ENCODE measurements at places on chromosomes 1 and 21. TPM values are rescaled to one million over a fixed set of nuclear protein-coding genes. Genes with fewer than 3 reads are reported as not detected.

- H3K4me3 ChIP-seq = no peak overlapping the region
- peak overlapping the region; percentile 74 for H3K27ac ChIP-seq
- H3K27me3 ChIP-seq = no peaks in the 10 kb centered on the region
- H3K36me3 ChIP-seq = no peaks in the 10 kb centered on the region
Measured at GRCh38 chr1:230170622-230171021, 103.6 kb downstream of the GALNT2 start.

GRCh38 chr1:82451191-82451590, 650.5 kb downstream of the ADGRL2 start:
- H3K27me3 ChIP-seq = no peaks in the 10 kb centered on the region
- no peaks in the 10 kb centered on the region for H3K4me1 ChIP-seq

- DNase-seq = no peak
- no peaks in the 10 kb centered on the region for H3K4me1 ChIP-seq
- H3K27ac ChIP-seq = no peak overlapping the region
Measured at GRCh38 chr21:16873176-16873575, 639.7 kb upstream of the CXADR start.

C1QA gene
- total RNA-seq = 62.9 TPM

- peak overlapping the region; percentile 49 for H3K27ac ChIP-seq
- no peaks in the 10 kb centered on the region for H3K27me3 ChIP-seq
- peak; percentile 46 for DNase-seq
- H3K36me3 ChIP-seq = no peaks in the 10 kb centered on the region
Measured at GRCh38 chr1:217029281-217030157, 306.3 kb upstream of the ESRRG start.

NKAIN1 gene
- total RNA-seq = not detected

- no peak for DNase-seq
- H3K4me1 ChIP-seq = peaks cover 14% of the 10 kb centered on the region
- H3K27ac ChIP-seq = no peak overlapping the region
- H3K4me3 ChIP-seq = no peak overlapping the region
- H3K27me3 ChIP-seq = no peaks in the 10 kb centered on the region
Measured at GRCh38 chr1:61748566-61748965, 6.3 kb downstream of the PATJ start.

TAGLN2 gene
- total RNA-seq = 104 TPM

TCHH gene
- 0.13 TPM for total RNA-seq

ARTN gene
- 0.40 TPM for total RNA-seq

EDARADD gene
- total RNA-seq = 8.4 TPM

- H3K27ac ChIP-seq = no peak overlapping the region
- H3K4me1 ChIP-seq = no peaks in the 10 kb centered on the region
- no peaks in the 10 kb centered on the region for H3K27me3 ChIP-seq
- no peaks in the 10 kb centered on the region for H3K36me3 ChIP-seq
- H3K4me3 ChIP-seq = no peak overlapping the region
- DNase-seq = no peak
Measured at GRCh38 chr1:60031146-60031545, 42.4 kb downstream of the C1orf87 start.

RAVER2 gene
- 13.2 TPM for total RNA-seq

Data from thyroid gland (tissue), 4 donors.